ENCODE measurements at places on chromosomes 7 and 10.

- DNase-seq, result no peak
Observed at GRCh38 chr7:28138837-28139236, 41.8 kb downstream of the JAZF1 start.

DNA sequence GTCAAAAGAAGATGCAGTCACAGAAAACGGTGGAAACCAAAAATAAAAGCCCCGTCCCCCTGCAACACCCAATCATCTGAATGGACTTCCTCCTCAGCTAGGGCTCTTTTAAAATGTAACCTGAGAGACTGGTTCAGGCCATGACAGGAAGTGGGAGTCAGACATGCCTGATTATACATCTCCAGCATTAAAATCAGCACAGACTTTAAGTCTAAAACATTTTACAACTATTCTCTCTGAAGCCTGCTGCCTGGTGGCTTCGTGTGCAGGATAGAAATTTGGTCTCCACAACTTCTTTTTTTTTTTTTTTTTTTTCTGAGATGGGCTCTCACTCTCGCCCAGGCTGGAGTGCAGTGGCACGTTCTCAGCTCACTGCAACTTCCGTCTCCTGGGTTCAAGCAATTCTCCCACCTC, 30.3 kb downstream of the HACD1 start:
- DNase-seq, result no peak

- DNase-seq, result no peak
Observed at GRCh38 chr10:96500050-96500449, 13.7 kb downstream of the TLL2 start.

- DNase-seq, result no peak
Observed at GRCh38 chr10:131143425-131144165, 167.9 kb downstream of the TCERG1L start.

GRCh38 chr7:133783276-133783675, 343.9 kb upstream of the LRGUK start:
- DNase-seq, result no peak

DNA sequence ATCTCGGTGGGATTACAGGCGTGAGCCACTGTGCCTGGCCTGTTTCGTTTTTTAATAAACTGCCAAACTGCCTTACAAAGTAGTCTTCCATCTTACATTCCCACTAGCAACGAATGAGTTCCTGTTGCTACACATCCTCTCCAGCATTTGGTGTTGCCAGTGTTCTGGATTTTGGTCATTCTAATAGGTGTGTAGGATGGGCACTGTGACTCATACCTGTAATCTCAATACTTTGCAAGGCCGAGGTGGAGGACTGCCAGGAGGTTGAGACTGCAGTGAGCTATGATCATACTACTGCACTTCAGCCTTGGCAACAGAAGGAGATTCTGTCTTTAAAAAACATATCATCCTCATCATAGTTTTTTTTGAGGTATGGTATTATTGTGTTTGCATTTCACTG, 21.4 kb upstream of the RSBN1L start:
- no peak for DNase-seq

GRCh38 chr10:78672918-78673317, 395.8 kb upstream of the ZMIZ1 start:
- DNase-seq, result no peak

GRCh38 chr10:7410301-7410861, 453 bp downstream of the SFMBT2 start:
- no peak for DNase-seq

- DNase-seq, result no peak
Observed at GRCh38 chr10:129716881-129717280, 247.2 kb downstream of the EBF3 start.

DNA sequence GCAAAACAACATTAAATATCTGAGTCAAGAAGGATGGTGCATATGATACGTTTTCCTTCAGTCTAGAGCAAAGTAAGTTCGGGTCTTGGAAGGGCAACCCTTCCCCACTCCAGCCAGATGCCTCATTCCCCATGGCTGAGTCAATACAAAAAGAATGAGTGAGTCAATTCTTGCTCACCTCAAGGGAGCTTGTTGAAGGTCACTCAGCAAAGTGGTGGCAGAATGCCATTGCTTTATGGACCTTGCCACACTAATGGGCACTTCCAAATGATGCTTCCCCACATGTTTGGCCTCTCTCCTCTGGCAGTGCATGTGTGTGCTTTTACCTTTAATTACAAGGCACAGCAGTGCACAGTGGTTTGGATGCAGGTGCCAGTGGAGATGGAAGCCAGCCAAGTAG, 296.5 kb downstream of the SORCS3 start:
- peak; percentile 14 for DNase-seq

DNA sequence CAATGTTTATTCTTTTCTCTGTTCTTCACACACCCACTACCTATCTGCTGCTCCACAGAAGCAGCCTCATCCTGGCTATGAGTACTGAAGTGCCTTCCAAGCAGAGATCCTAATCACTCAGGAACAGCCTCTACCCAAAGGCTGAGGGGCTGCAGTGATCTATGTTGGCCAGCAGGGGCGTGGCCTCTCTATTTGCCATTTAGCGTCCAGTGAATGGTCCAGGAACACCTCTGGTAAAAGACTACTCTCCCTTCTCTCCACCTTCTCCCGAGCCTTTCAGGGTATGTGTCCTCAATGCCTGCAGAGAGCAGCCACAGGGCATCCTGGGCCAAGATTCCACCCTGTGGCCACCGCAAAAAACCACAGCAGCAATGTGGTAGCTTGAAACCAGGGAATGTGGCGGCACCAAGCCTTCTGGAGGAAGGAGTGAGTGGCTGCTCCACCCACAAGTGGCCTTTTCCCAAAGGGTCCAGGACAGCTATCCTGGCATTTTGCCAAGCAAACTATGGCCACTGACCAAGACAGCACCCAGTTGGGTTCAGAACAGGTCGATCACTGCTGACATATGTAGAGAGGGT, 70.9 kb downstream of the SYPL1 start:
- DNase-seq, result no peak

- no peak for DNase-seq
Observed at GRCh38 chr7:15430191-15430590, 131.6 kb downstream of the AGMO start.

GRCh38 chr10:120607710-120608703, 151.0 kb downstream of the PLPP4 start:
- no peak for DNase-seq

DNA sequence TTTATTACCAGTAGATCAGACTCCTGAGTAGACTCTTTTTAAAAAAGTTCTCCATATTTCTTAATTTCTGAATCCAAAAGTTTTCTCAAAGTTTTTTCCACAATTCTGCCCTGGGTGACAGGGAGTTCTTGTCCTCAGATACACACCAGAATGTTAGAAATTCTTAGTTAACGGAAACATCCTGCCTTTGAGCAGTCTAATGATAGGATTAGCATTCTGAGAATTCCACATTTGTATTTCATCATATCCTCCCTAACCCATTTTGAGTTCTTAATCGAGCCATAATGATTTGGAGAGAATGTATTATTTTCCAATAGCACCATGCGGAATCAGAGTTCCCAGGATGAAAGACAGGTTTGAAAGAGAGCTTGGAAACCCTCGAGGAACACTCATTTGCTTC, 28.9 kb upstream of the MRPS33 start:
- no peak for DNase-seq

DNA sequence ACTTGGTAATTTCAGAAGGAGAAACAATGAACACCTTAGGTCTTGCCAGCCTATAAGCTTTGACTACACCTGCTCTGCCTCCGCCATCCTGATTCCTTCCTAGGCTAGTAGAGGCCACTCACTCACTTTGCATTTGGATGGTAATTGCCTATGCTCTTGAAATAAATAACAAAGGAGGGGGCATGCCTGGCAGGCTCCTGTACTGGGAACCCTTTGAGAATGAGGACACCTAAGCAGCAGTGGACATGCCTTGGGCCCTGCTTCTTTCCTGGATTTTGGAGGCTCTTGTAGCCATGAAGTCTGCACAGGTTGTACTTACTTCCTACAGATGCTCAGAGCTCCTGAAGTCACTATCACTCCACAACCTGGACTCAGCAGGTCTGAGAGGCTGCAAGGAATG, 65.8 kb downstream of the BLNK start:
- DNase-seq, result no peak

DNA sequence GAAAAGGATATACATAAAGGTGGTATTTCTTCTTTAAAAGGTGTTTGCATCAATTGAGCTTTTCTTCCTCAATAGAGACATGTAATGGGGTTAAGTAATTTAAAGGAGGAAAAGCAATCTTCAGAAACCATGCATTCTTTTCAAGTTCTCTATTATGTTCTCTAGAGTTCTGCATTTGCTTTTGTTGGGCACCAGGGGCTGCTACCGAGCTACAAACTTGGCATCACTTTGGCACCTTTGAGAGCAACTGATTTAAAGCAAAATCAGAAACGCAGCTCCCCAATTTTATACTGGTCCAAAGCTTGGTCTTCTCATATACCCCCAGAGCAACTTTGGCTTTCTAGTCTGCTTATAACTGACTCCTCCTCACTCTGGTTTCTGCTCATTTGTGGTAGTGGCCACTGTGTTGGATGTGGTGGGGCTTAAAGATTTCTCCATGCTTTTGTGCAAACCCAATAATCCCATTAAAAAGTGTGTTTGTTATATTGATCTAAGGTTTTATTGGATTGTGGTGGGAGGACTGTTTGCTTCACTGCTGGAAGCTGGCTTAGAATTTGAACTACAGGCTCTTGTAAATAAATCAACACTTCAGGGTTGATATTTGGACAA, 712.1 kb downstream of the PHTF2 start:
- DNase-seq, result no peak

GRCh38 chr7:8229927-8230326, 32.0 kb downstream of the ICA1 start:
- no peak for DNase-seq

GRCh38 chr7:23594879-23595604, 2.1 kb upstream of the CCDC126 start:
- no peak for DNase-seq

- no peak for DNase-seq
Observed at GRCh38 chr7:91263384-91264045, 718 bp upstream of the FZD1 start.

DNA sequence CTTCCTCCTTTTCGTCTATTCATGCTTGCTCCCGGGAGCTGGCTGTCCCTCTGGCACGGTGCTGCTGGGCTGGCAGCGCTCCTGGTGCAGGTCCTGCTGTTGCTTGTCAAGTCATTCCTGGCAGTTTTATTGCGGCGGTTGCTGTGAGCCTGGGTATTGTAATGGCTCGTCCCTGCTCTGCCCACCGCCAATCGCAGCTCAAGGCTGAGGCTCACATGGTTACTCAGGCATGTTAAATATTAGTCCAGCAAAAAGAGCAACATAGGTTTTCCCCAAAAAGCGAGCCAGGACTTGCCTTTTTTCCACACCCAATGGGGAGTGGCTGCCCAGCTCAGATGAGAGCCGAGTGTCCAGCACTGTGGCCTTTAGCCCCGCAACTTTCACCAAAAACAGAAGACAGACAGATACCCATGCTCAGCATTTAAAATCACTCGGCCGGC, 492.9 kb upstream of the FOXK1 start:
- DNase-seq, result no peak

- DNase-seq, result no peak
Observed at GRCh38 chr7:85068799-85069198, 118.1 kb downstream of the SEMA3D start.

GRCh38 chr7:12369072-12369471, 34.6 kb downstream of the VWDE start:
- no peak for DNase-seq

DNA sequence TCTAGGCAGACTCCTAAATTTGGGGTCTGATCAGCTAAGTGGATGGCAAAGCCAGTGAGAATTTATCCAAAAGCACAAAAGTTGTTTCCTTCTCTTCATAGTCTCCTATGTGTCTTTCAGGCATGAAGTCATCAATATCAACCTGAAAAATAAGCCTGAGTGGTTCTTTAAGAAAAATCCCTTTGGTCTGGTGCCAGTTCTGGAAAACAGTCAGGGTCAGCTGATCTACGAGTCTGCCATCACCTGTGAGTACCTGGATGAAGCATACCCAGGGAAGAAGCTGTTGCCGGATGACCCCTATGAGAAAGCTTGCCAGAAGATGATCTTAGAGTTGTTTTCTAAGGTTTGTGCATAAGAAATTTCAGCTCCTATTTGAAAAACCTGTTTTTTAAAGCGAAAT, 4.8 kb downstream of the GSTO1 start:
- no peak for DNase-seq

- no peak for DNase-seq
Observed at GRCh38 chr7:100764841-100765240, 31.4 kb downstream of the ZAN start.

- DNase-seq, result no peak
Observed at GRCh38 chr7:166338-167060, 25.9 kb upstream of the FAM20C start.
